Activated CD8-positive, alpha-beta memory T cell treated with anti-CD3 and anti-CD28 coated beads, Interleukin-2, amount 10 ng/mL, durations not matched to agents 7 days and 5 days (primary cell): ENCODE measurements at places on chromosomes 13 and 19. TPM values are rescaled to one million over a fixed set of nuclear protein-coding genes. Genes with fewer than 3 reads are reported as not detected.

Gene OR7G1
- total RNA-seq = not detected

DNA sequence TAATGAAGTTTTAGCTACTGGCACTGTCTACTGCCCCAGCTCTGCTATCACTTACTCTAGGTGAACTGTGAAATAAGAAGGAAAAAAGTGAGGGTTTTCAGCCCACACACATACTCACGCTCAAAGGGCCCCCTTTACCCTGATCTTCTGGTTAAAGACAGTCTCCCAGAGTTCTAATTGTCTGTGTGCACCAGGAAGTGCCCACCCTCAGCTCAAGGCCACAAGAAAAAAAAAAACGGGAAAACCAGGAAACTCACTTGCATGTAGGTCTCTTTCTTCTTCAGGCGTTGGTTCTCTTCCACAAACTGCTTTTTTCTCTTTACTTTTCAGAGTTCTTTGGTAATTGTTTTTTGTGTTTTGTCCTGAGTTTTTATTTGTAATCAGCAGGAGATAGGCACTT is 22.1 kb downstream of the RAP2A start:
- DNase-seq = no peak
- no peaks in the 10 kb centered on the region for H3K27me3 ChIP-seq
- H3K4me3 ChIP-seq = no peak overlapping the region
- no peak overlapping the region for H3K27ac ChIP-seq
- peaks cover 27% of the 10 kb centered on the region for H3K4me1 ChIP-seq

DNA sequence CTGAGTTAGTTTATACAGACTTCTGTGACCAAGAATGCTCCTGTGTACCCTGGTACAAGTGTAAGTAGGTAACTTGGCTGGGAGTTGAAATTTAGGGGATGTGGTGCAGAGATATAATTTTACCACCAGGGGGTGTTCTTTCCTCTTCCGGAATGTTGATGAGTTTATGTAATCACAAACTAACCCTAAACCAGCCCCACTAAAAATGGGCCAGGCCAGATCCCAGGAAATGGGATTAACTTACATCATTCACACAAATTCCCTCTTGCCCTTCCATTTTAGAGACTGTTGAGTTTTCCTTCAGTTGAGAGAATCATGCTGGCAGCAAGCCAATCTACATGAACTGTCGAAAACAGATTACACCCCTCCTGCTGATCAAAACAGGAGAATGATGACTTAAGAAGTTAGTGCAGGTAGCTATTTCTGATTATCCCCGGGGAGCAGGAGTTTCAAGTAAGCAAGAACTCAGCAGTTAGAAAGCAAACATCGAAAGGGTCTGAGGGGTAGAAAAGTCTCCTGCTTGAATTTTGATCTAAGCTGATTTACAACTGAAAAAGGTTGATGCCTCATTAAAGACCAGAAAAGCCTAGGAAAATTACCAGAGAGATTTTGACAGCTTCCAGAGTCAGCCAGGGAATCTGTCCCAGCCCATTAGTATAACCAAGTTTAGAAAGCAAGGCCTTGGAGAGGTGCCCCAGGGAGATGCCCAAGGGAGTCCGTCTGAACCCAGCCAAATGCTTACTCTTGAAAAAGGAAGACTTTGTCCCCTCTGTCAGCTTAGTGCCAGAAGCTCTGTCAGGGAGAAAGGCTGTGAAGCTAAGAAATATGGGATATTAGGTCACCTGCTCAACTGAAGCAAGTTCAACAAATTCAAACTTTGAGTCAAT is 32.3 kb upstream of the MED4 start:
- no peaks in the 10 kb centered on the region for H3K36me3 ChIP-seq
- no peak overlapping the region for H3K4me3 ChIP-seq
- DNase-seq = peak; percentile 42
- H3K27ac ChIP-seq = peak overlapping the region; percentile 30
- H3K4me1 ChIP-seq = peaks cover 12% of the 10 kb centered on the region

Gene GSX1
- not detected for total RNA-seq

GRCh38 chr13:27296496-27296895 is 25.9 kb downstream of the RASL11A start:
- H3K4me3 ChIP-seq = no peak overlapping the region
- peaks cover 19% of the 10 kb centered on the region for H3K27me3 ChIP-seq
- peaks cover 19% of the 10 kb centered on the region for H3K4me1 ChIP-seq
- H3K36me3 ChIP-seq = no peaks in the 10 kb centered on the region

Gene ARHGAP35
- 35.0 TPM for total RNA-seq

Gene ZSWIM4
- 8.1 TPM for total RNA-seq

Gene RFPL4A
- total RNA-seq = not detected

DNA sequence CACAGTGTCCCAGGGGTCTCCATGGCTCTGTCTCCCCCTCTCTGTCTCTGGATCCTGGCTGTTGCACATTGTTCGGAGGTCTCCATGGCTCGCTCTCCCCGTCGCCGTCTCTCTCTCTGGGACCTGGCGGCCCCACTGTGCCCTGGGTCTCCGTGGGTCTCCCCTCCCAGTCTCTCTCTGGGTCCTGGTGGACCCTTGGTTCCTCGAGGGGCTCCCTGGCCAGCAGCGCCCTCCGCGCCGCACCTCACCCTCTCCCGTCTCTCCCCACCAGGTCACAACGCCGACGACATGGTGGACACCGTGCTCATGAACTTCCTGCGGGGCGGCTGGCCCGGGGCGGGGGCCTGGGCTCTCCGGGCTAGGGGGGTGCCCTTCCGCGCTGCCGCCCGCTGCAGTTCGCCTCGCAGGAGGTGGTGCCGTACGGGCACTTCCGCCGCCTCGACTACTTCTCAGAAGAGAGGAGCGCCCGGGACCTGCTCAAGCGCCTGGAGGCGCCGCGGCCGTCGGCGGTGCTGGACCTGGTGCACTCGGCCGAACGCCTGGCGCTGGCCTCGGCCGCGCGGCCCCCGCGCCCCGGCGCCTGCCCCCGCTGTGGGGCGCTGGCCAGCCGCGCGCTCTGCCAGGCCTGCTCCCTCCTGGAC is 29.1 kb downstream of the SIGLEC5 start:
- no peaks in the 10 kb centered on the region for H3K4me1 ChIP-seq
- H3K27me3 ChIP-seq = peaks cover 26% of the 10 kb centered on the region
- H3K27ac ChIP-seq = no peak overlapping the region
- H3K4me3 ChIP-seq = no peak overlapping the region

Gene LIM2
- 0.23 TPM for total RNA-seq

GRCh38 chr13:34145061-34145460 is 327.1 kb downstream of the RFC3 start:
- no peak overlapping the region for H3K4me3 ChIP-seq
- DNase-seq = no peak
- H3K27ac ChIP-seq = no peak overlapping the region
- no peaks in the 10 kb centered on the region for H3K4me1 ChIP-seq
- H3K36me3 ChIP-seq = no peaks in the 10 kb centered on the region

DNA sequence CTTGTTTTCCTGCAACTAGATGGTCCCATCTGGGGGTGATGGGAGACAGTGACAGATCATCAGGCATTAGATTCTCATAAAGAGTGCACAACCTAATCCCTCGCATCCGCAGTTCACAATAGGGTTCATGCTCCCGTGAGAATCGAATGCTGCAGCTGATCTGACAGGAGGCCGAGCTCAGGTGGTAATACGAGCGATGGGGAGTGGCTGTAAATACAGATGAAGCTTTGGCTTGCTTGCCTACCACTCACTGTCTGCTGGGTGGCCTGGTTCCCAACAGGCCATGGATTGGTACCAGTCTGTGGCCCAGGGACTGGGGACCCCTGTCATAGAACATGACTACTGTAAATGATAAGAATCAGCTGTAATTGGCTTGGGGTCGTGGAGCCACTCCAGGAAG is 28.0 kb downstream of the WDR88 start:
- peak overlapping the region; percentile 94 for H3K27ac ChIP-seq
- H3K4me1 ChIP-seq = peaks cover 39% of the 10 kb centered on the region
- no peaks in the 10 kb centered on the region for H3K27me3 ChIP-seq
- H3K36me3 ChIP-seq = peaks cover 5% of the 10 kb centered on the region
- DNase-seq = no peak

GRCh38 chr19:10820173-10820572 is 15.8 kb downstream of the TMED1 start:
- no peaks in the 10 kb centered on the region for H3K27me3 ChIP-seq
- peaks cover 28% of the 10 kb centered on the region for H3K4me1 ChIP-seq
- H3K36me3 ChIP-seq = peaks cover 45% of the 10 kb centered on the region

GRCh38 chr19:48455171-48455907 is at the start of gene KCNJ14:
Gene KCNJ14, plus strand, starts transcription at chr19:48455574. Its CDS starts 6,151 bp downstream, at chr19:48461725.
- peaks cover 18% of the 10 kb centered on the region for H3K36me3 ChIP-seq
- peaks cover 7% of the 10 kb centered on the region for H3K4me1 ChIP-seq
- no peak for DNase-seq
- H3K27ac ChIP-seq = no peak within 1 kb of the TSS

Gene ZNF763
- 0.85 TPM for total RNA-seq

DNA sequence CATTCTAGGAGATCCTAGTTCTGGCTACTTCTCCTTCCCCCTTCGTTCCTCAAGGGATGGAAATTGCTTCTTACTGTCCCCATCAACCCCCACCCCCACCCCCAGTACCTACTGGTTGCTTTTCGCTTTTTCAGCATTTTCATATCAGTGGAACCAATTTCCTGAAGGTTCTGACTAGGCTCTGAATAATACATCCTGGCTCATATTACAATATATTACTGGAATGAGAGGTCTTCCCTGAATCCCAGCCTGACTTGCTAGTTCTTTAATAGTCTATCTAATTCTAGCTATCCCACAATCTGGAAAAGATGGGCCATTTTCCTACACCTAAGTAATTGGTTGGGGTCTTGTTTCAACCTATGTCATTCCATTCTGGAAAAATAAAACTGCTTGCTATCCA is 207.4 kb downstream of the COG6 start:
- H3K36me3 ChIP-seq = no peaks in the 10 kb centered on the region
- DNase-seq = no peak
- H3K27me3 ChIP-seq = peaks cover 23% of the 10 kb centered on the region
- H3K4me1 ChIP-seq = no peaks in the 10 kb centered on the region

DNA sequence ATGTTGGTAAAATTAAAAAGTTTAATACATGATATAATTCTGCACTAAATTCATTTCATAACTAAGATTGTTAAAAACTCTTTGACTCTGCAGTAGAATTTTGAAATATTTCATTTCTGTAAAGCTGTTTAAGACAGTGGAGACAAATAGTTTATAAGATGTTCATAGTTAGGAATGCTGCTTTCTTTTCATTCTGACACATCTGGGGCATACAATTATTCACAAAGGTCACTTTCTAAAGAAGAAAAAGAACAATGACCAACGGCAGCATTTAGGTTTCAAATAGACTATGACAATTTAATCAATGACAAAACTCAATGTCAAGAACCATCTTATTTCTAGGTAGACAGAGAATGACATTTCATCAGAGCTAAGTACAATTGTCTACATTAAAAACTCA is 1422.1 kb downstream of the PCDH9 start:
- no peaks in the 10 kb centered on the region for H3K36me3 ChIP-seq
- H3K4me1 ChIP-seq = no peaks in the 10 kb centered on the region
- H3K27me3 ChIP-seq = no peaks in the 10 kb centered on the region
- no peak overlapping the region for H3K4me3 ChIP-seq

Gene CCL25
- total RNA-seq = not detected

- H3K4me3 ChIP-seq = no peak overlapping the region
- peaks cover 26% of the 10 kb centered on the region for H3K27me3 ChIP-seq
- DNase-seq = no peak
- H3K36me3 ChIP-seq = no peaks in the 10 kb centered on the region
These were observed 14.9 kb downstream of the FGF21 start for GRCh38 chr19:48770266-48770665.

- no peak for DNase-seq
- H3K27me3 ChIP-seq = peaks cover 81% of the 10 kb centered on the region
- H3K27ac ChIP-seq = peak overlapping the region; percentile 68
- peaks cover 69% of the 10 kb centered on the region for H3K4me1 ChIP-seq
These were observed 1.9 kb downstream of the ICAM5 start for GRCh38 chr19:10291554-10292205.

Gene DAND5
- 0.26 TPM for total RNA-seq

DNA sequence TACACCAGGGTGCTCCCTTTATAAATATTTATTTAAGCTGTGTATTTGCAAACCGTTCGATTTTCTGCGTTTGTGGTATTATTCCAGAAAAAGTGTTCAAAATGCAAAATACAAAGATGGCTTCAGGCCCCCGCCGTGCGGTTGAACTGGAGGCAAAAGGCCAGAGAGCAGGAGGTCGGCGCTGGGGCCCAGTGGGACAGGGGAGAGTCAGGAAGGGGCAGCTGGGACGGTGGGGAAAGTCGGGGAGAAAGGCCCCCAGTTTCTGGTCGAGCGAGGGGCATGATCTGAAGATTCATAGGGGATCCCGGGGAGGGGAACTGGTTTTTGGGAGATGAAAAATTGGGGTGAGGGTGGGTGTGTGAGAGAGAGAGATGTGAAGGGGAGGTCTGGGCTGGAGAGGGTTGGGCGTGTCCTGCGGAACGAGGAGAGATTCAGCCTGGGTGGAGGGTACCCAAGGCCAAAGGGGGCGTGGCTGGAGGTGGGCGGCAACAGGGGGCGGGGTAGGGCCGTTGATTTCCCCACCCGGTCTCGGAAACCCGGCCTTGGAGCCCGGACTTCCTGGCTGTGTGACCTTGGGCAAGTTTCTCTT is 678 bp downstream of the ISOC2 start:
- H3K27ac ChIP-seq = peak overlapping the region; percentile 85
- DNase-seq = peak; percentile 67
- peaks cover 19% of the 10 kb centered on the region for H3K4me1 ChIP-seq
- H3K36me3 ChIP-seq = no peaks in the 10 kb centered on the region
- H3K4me3 ChIP-seq = peak overlapping the region; percentile 81

Gene ZNF709
- 1.9 TPM for total RNA-seq

GRCh38 chr13:43587376-43587775 is 199.4 kb downstream of the ENOX1 start:
- no peaks in the 10 kb centered on the region for H3K4me1 ChIP-seq
- no peak overlapping the region for H3K27ac ChIP-seq
- peaks cover 9% of the 10 kb centered on the region for H3K27me3 ChIP-seq
- H3K36me3 ChIP-seq = no peaks in the 10 kb centered on the region

DNA sequence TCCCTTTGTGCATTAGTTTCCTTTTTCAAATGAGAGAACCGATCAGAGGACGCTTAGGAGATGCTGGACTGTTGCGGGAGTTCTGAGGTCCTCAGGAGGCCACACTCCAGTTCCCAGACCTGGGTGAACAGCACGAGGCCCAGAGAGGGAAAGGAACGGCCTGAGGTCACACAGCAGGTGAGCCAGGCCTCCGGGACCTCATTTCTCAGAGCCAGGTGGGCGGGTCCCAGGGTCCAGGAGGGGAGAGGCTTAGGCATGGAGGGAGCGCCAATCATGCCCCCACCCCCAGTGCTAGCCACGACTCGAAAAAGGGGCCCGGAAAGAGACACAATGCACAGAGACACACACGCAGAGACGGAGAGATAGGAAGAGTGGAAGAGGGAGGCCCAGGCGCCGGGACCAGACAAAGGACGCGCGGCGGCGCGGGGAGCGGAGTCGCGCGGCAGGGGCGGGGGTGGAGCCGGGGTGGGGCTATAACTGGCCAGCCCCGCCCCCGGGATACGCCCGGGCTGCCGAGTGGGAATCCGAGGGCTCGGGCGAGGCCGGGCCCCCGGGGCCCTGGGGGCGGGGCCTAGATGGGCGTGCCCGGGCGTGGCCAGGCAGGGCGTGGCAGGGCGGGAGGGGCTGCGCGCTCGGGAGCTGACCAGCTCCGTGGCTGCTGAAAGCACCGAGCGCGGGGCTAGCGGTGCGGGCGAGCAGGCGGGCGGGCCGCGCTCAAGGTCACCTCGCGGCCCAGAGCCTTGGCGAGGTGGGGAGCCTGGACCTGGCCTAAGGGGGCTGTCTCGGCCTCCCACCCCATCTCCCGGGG is 1.6 kb downstream of the ELAVL3 start:
- peaks cover 3% of the 10 kb centered on the region for H3K36me3 ChIP-seq
- H3K4me1 ChIP-seq = peaks cover 20% of the 10 kb centered on the region
- peaks cover 36% of the 10 kb centered on the region for H3K27me3 ChIP-seq
- no peak for DNase-seq
- H3K27ac ChIP-seq = no peak overlapping the region

GRCh38 chr19:35419046-35419445 is 29.0 kb upstream of the FFAR2 start:
- peaks cover 22% of the 10 kb centered on the region for H3K27me3 ChIP-seq
- H3K27ac ChIP-seq = no peak overlapping the region
- no peak for DNase-seq
